ENCODE measurements at places on chromosomes 2 and 18.
A peak's percentile ranks its signal among the peaks of the same experiment; 100 is the strongest.

GRCh38 chr2:118321432-118322105 lies 233.3 kb downstream of the INSIG2 start:
- DNase-seq: no peak

DNA sequence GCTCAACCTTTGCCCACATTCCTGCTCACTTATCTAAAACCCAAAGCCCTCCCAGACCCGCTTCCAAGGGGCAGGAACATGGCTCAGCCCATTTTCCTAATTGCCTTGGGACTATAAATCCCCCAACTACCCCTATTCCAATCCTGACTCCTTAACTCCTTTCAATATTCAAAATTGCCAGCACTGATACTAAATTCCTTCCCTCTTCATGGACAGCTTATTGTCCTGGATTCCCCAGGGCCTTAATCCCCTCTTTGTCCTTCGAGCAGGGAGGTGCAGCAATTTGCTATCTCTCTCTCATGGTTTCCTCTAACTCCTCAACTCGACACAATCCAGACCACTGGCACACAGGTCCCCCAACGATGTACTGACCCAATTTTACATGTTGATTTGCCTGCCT lies 99.1 kb downstream of the SLC25A12 start:
- no peak for DNase-seq

DNA sequence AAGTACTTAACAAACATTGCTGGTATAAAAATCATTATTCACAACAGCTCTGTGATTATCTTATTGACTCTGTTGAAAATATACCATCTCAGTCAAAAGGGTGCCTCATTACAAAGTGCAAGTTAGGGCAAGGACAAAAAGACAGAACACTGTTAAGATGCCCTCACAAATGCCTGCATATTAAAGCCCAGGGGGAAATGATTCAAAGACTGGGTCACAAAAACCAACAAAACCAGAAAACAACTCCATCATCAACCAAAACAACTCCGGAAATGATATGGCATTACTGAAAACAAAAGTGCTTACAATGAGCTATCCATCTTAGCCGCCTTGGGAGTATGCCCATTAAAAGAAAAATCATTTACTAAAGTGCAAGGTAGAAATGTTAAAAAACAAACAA lies 9.9 kb downstream of the PLA2R1 start:
- DNase-seq: no peak

GRCh38 chr2:241505781-241506201 lies 2.6 kb downstream of the STK25 start:
- no peak for DNase-seq

DNA sequence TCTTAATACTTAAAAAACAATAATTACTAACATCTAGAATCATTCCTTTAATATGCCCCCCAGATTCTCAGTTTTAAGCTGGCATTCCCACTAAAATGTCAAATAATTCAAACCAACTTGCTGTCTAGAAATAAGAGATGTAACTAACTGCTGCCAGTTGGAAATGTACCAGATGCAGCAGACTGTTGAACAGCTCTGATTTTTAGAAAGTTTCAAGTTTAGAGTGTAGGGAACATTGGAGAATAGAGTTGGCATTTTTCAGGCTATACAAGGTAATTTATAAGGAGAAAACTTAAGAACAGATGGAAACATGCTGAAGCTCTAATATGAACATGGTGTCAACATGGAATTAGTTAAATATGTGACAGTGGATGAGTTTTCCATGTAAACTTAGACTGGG lies 101.4 kb downstream of the PTRHD1 start:
- no peak for DNase-seq

GRCh38 chr2:33085646-33086045 lies 138.9 kb downstream of the LTBP1 start:
- DNase-seq: no peak

DNA sequence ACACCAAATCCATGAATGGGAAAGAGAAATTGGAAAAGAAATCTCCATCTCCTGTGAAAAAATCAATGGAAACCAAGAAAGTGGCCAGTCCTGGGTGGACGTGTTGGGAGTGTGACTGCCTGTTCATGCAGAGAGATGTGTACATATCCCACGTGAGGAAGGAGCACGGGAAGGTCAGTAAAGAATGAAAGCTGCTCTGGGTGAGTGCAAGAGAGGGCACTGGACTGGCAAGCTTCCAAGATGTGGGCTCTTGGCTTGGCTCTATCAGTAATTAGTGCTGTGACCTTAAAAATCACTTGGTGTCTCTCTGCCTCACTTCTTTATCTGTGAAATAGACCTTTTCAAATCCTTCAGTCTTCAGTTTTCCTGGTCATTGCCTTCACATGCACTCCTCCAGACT lies 89.0 kb downstream of the ZNF532 start:
- DNase-seq: no peak

DNA sequence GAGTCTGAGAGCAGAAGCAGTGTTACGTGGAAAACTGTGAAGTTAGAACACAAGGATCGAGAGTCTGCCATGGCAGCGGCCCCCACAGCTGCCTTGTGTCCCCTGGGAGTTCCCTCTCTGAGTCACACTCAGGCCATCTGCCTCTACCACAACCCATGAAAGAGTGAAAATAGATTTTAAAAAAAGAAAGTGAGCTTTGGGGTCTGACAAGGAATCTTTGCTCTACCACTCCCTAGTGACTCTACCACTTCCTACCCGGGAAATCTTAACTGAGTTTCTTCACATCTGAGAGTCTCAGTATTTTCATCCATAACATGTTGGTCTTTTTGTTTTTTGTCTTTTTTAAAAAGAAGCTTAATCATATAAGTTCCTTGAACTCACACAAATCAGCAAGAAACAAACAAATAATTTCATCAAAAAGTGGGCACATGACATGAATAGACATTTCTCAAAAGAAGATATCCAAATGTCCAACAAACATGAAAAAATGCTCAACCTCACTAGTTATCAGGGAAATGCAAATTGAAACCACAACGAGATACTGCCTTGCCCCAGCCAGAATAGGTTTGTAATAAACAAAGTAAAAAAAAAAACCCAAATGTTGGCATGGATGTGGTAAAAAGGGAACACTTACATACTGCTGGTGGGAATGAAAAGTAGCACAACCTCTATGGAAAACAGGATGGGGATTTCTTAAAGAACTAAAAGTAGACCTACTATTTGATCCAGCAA lies 2.4 kb upstream of the MSGN1 start:
- peak; percentile 98 for DNase-seq

GRCh38 chr2:29329899-29330298 lies 214.7 kb downstream of the CLIP4 start:
- DNase-seq: no peak

DNA sequence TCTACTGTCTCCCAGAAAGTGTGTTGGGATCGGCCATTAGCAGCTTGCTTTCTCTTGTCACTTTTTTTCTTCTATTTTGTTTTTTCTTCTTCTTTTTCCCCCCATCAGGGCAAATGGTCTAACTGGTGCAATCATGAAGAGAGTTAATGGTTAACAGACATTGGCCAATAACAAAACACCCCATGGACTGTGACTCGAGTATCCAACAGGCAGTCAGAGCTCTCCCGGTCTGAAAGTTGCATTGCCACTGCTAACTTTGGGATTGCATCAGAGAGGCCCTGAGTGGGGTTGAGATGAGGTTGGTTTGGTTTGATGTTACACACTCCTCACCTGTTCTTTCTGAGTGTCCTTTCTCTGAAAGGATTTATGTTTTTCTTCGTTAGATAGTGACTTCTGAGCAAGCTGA lies 12.9 kb upstream of the SNORC start:
- no peak for DNase-seq

GRCh38 chr18:21335927-21336488 lies 94.0 kb downstream of the GREB1L start:
- no peak for DNase-seq

GRCh38 chr18:45197526-45197970 lies 417.7 kb upstream of the SLC14A2 start:
- no peak for DNase-seq

DNA sequence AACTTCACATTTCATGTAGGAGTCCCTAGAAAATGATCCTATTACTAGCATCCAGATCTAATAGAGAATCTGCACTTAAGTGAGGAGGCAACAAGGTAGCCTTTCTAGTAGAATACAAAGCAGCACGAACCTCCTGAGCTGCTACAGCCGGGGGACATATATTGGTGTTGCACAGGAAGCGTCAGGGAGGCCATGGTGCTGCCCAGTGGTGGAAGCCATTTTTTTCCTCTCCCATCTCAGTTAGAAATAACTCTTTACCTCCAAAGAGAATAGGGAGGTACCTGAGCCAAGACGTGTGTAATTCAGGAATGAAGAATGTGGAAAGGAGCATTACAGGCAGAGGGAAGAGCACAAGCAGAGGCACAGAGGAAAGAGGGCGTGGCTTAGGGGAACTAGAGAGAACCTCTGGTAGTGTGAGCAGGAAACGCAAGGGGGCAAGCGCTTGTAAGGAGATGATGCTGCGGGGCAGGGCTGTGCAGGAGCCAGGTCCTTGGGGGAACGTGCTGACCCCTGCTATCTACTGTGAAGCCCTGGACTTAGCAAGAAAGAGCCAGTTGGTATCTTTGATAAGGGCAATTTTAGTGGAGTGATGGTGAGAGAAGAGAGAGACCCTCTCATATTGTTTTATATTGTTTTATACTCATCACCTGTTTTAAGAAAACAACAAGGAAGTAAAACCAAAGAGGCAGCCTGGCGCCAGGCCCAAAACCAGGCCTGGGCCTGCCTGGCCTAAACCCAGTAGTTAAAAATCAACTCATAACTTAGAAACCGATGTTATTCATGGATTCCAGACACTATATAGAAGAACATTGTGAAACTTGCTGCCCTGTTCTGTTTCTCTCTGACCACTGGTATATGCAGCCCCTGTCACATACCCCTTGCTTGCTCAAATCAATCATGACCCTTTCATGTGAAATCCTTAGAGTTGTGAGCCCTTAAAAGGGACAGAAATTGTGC lies 50.0 kb upstream of the TTC39C start:
- no peak for DNase-seq

DNA sequence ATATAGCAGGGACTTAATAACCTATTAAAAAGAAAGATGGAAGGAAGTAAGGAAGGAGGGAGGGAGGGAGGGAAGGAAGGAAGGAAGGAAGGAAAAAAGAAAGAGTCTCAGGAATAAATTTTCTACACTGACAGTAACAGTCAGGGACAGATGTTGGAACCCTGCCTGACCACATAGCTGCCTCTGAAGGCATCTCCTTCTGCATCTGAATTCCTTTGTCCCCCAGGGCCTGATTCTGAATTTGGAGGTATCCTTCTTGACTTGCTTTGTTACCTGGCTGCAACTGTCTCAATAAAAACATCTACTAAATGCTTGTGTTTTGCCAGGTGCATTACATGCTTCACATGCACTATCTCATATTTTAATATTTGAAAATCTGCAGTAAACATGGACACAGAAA lies 17.4 kb upstream of the LRATD1 start:
- no peak for DNase-seq

DNA sequence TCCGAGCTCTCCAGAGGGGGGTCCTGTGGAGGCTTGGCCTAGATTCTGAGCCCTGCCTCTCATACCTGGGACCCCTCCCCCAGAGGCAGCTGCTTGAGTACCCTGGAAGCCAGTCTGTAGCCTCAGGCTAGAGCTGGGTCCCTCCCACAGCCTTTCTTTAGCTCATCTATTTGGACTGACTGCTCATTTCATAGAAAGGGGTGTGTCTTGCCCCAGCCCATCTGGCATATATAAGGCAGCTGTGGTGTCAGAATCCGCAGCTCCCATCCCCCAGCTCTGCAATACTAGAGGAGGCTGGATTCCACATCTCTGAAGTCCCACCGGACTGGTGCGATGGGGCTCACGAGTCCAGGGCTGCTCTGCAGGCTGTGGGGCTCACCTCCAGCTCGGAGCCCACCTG lies 26.1 kb downstream of the MPHOSPH10 start:
- peak; percentile 85 for DNase-seq

GRCh38 chr2:150517951-150518680 lies 30.6 kb upstream of the RND3 start:
- DNase-seq: no peak

DNA sequence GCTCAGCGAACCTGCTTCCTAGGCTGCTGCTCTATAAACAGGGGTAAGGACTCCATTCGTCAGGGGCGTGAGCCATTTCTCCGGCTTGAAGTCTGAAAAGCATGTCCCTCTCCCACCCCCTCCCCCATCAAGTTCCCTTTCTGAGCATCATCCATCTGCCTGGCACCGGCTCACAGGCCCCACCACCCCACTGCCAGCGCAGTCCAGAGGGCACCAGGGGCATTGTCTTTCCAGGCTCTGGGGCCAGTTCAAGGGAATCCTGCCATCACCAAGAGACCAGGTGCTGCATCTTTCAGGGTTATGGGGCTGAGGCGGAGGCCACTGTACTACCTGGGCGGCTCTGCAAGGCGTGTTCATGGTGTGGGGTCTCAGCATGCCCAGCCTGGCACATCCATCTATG lies 64.7 kb upstream of the EDAR start:
- no peak for DNase-seq

- DNase-seq: no peak
Measured at GRCh38 chr2:29952973-29953372, 31.6 kb upstream of the ALK start.

DNA sequence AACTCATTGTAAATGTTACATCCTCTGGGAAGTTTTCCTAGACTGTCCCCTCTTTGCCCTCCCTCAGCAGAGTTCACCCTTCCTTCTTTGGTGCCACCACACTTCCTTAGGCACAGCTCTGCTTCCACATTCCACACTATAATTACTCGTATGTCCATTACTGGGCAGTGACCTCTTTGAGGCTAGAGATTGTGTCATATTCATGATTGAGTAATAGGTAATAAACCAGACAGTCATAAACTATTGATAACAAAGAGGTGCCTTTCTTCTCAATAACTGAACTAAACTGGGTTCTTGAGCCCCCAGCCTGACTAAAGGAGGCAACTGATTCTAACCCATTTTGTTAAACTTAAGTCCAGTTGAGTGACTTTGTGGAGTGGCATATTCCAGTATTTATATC lies 28.3 kb downstream of the MYO3B start:
- DNase-seq: no peak

GRCh38 chr2:45687964-45688363 lies 36.5 kb downstream of the PRKCE start:
- no peak for DNase-seq

- no peak for DNase-seq
Measured at GRCh38 chr2:232365621-232366321, 12.8 kb upstream of the ALPP start.

DNA sequence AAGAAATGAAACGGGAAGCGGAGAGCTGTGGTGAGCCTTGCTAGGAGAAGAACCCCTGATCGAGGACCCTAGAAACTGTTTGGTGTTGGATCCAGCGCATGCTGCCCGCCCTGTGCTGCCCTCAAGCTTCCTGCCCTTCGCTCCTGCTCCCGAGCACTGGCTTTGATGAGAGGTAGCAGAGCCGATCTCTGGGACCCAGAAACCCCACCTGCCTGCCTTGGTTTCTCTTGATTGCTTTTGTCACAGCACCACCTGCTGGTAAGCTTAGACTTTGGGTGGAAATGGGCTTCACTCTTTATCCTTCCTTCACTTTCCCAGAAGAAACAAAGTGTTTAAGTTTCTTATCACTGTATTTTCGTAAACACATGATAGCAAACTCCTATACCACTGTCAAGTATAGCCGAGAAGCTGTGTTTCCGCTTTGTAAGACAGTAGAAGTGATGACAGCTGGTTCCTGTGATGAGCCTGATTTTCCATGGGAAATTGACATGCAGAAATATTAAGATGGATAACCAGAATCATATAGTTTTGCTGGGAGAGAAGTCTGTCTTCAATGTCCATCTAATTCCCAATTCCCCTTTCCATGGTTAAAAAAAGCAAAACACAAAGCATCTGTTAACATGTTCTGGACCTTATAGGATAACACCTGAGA lies 267.4 kb downstream of the PHLPP1 start:
- peak; percentile 37 for DNase-seq

- no peak for DNase-seq
Measured at GRCh38 chr2:44130441-44130840, 38.2 kb upstream of the PPM1B start.

Data from NCI-H1694 (cell line).